ENCODE measurements at places on chromosomes 16 and 17.
A peak's percentile ranks its signal among the peaks of the same experiment; 100 is the strongest.

DNA sequence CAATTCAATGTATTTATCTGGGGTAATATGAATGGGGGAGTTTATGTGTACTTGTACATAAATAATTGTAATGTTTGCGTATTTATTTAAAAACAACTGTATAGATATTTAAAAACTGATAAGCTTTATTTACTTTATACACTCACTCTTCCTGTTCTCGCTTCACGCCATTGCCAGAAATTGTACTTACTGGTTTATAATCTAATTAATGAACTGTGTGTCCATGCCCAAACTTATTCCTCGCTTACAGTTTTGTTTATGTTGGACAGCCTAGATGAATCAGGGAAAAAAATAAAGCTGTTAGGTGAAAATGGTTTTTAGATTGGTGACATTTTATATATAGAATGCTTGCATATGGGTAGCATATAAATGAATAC lies 30.8 kb downstream of the AATF start:
- DNase-seq = no peak

DNA sequence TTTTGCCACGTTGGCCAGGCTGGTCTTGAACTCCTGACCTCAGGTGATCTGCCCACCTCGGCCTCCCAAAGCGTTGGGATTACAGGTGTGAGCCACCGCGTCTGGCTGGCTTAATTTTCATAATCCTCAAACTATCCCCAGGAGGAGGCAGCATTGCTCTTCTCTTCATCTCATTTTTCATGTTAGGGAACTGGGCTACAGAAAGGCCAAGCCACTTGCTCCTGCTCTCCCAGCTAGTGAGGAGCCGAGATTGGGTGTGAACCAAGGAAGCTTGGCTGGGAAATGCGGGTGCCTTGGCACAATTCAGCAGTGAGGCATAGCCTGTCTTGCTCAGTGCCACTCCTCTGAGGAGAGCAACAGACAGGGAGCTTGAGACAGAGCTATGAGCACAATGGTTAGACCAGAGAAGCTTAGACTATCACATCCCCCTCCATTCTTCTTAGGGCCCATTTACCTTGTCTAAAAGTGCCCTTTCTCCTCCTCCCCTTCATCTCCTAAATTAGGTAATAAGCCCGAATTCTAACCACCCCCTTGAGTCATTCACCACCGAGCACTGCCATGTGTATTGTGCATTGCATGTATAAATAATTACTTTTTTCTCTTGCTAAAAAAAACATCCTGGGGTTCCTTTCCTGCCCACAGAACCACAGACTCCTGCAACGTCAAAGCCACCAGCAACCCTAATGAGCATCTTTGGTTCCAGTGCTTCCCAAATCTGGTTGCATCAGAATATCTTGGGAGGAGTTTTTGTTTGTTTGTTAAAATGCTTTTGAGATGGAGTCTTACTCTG lies 20.0 kb upstream of the KIF19 start:
- DNase-seq = no peak

GRCh38 chr17:41638194-41638593 lies 13.8 kb upstream of the KRT17 start:
- no peak for DNase-seq

DNA sequence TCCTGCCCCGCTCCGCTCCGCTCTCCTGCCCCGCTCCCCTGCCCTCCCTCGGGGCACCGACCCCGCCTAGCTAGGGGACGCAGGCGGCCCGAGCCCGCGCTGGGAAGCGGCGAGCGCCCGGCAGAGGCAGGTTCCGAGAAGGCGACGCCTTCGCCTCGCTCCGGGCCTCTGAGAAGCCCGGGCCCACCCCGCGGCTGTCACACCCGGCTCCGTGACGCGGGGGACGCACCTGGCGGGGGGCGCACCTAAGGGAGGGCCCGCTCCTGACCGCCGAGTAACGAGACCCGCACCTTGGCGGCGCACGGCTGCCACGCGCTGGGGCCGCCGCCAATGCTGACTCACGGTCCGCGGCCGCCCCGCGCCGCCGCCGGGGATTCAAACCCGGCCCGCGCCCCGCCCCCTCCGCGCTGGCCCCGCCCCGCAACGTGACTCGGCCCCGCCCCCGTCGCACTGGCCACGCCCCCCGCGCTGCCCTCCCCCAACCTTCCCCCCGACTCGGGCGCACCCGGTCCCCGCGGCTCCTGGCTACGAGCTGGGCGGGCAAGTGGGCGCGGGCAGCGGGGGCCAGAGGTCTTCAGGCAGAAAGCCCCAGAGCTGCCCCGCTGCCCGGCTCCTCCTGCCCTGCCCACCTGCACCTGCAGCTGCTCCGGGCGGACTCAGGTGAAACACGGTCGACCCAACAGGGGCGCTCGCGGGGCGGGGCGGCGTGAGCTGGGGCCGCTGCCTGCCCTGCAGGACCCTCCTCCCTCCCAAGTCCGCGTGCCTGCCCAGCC lies 27.8 kb downstream of the GNPTG start:
- peak; percentile 36 for DNase-seq

DNA sequence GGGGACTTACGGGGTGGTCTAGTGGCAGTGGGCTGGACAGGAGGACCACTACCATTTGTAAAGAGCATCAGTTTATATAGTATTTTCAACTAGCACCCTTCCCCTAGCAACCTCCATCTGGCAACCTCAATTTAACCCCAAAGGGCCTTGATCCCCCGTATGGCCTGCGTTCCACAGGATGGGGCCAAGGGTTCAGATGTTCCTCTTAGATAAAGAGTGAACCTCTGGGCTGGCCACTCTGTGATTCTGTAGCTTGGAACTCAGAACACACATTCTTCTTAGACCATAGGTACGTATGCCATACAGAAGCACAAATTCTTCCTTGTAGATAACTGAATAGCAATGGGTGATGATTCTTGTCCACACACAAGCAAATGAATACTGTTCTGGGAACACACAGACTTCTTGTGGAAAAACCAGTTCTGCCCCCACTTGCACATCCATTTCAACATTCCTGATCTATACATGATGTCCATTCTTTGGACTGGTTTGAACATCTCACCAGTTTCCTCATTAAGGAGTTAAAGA lies 1.9 kb upstream of the GGA2 start:
- DNase-seq = no peak

GRCh38 chr16:21590796-21591195 lies 8.6 kb upstream of the METTL9 start:
- DNase-seq = no peak

DNA sequence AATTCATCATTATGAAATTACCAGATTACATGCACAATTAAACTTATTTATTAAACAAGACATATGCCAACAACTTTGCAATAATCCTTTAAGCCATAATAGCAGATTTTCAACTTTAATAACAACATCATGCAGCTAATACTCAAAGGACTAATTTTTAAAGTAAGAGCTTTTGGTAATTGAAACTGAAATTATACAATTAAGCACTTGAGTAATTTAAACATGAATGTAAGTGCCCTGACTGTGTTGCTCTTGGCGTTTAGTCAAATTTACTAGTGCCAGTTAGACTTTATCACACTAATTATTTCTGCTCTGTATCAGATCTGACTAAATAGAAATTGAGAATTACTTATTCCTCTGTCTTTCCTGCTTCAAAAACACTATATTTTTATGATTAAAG lies 46.8 kb upstream of the PSMD7 start:
- no peak for DNase-seq

GRCh38 chr17:78112518-78113471 lies 15.8 kb downstream of the TMC6 start:
- no peak for DNase-seq

DNA sequence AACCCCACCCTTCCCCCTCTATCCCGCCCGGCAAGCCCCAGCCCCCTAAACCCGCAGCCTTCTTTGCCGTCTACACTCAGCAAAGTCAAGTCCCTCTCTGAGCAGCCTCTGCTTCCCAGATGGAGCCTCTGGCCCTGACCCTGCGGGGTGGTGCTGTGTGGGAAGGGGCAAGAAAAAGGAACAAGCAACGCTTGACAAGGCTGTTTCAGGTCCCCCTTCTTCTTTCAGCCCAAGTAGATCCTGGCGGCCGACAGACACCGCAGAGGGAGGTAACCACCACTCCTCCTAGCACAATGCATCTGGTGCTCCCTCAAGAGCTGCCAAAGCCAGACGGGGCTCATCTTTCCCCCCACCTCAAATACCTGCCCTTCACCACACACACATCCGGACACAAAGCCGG lies 178.3 kb downstream of the ENGASE start:
- no peak for DNase-seq

GRCh38 chr17:42138749-42139492 lies 15.9 kb downstream of the RAB5C start:
- DNase-seq = no peak

GRCh38 chr17:27360507-27360906 lies 66.6 kb downstream of the WSB1 start:
- no peak for DNase-seq

- peak; percentile 20 for DNase-seq
These were observed 56.4 kb upstream of the SLC25A19 start for GRCh38 chr17:75345514-75346167.

DNA sequence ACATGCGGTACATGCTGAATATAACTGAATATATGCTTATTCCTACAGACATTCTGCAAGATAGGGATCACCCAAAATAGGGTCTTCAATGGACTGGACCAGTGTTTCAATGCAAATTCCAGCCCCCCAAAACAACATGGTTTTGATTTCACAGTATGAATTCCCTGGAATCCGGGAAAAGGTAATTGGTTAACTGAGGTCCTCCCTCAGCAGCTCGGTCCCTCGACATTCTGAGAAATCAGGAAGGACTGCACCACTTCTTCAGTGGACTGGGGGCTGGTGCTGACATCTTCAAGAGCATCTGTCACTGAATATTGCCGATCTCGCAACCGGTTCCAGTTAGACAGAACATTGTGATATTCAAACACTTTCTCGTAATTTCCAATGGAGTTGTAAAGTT lies 25.1 kb downstream of the CHCT1 start:
- DNase-seq = no peak

DNA sequence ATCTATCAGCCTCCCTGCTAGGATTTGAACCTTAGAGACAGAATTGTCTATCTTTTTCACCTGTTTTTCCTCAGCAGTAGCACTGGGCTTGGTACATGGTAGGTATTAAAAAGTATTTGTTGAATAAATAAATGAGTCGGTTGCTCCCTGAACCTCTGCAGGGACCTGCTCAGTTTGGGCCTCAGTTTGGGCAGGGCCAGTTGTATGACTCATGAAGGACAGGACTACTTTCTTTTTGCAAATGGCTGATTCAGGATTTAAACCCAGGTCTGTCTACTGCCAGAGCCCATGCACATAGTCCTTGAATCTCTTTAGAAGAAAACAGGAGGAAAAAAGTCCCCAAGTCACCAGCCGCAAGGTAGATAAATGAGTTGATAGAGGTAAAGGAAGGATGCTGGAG lies 3.1 kb downstream of the MMP2 start:
- DNase-seq = no peak

DNA sequence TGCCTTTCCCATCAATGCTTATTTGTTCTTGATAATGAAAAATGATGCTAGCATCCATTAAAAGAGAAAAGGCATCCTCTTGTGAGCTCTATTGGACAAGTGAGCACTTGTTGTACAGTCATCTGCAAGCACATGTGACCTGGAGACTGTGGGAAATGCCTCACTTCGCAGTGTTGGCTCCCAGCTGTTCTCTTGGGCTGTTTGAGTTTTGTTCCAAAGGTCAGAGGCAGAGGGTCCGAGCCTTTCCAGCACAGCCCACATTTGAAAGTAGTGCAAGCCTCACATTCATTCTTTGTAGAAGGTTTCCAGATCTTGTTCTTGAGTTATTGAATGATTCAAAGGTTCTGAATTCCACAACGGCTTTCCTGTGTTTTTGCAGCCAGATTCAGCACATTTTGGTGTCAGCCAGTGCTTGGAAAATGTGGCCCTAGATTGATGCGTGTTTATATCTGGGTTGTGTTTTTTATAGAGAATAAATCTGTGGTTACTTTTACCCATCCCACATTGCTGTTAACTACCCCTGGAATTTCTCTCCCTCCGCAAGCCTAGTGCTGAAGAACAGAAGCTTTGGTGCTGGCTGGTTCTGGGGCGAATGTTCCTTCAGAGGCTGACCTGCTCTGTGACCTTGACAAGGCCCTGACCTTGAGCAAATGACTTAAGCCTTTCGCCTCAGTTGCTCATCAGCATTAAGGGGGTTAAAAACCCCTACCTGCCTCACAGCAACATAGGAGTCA lies 49.8 kb downstream of the CDH1 start:
- no peak for DNase-seq

DNA sequence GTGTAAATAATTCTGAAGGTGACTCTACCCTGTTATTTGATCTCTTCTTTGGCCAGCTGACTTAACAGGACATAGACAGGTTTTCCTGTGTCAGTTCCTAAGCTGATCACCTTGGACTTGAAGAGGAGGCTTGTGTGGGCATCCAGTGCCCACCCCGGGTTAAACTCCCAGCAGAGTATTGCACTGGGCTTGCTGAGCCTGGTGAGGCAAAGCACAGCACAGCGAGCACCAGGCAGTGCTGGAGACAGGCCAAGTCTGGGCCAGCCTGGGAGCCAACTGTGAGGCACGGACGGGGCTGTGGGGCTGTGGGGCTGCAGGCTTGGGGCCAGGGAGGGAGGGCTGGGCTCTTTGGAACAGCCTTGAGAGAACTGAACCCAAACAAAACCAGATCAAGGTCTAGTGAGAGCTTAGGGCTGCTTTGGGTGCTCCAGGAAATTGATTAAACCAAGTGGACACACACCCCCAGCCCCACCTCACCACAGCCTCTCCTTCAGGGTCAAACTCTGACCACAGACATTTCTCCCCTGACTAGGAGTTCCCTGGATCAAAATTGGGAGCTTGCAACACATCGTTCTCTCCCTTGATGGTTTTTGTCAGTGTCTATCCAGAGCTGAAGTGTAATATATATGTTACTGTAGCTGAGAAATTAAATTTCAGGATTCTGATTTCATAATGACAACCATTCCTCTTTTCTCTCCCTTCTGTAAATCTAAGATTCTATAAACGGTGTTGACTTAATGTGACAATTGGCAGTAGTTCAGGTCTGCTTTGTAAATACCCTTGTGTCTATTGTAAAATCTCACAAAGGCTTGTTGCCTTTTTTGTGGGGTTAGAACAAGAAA lies 5.1 kb downstream of the STH start:
- no peak for DNase-seq

- DNase-seq = no peak
These were observed 30.9 kb downstream of the CRISPLD2 start for GRCh38 chr16:84850714-84851113.

DNA sequence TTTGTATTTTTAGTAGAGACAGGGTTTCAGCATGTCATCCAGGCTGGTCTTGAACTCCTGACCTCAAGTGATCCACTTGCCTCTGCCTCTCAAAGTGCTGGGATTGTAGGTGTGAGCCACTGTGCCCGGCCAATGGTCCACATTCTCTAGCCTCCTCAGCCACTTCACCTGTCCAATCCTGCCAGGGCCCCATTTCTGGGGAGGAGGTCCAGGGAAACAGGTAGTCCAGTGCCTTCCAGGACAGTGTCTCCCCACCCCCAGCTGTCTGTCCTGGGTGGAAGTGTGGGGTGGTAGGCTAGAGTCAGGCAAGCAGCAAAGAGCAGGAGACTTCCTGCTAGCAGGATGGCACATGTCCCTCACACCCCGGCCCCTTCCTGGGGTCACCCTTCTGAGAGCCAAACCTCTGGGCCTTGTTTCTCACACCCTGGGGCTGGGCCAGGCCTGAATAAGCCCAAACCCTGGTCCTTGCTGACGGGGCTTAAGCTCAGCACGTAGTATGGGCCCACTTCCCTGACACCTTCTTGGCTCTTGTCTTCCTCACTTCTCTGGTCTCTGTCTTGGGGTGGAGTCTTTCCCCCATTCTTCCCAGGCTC lies 5.0 kb downstream of the FHOD1 start:
- no peak for DNase-seq

- no peak for DNase-seq
These were observed 28.2 kb downstream of the SLC39A11 start for GRCh38 chr17:73064084-73064938.

- no peak for DNase-seq
These were observed 22.2 kb upstream of the CLEC18C start for GRCh38 chr16:70151391-70151790.

Measured in activated CD8-positive, alpha-beta memory T cell treated with anti-CD3 and anti-CD28 coated beads for 4 hours (primary cell).